Urinary bladder (tissue), 4 donors: ENCODE measurements at places on chromosomes 5 and 9. TPM values are rescaled to one million over a fixed set of nuclear protein-coding genes. Genes with fewer than 3 reads are reported as not detected.

The SHISAL2B gene
- polyA plus RNA-seq, result not detected

The SH3RF2 gene
- polyA plus RNA-seq, result 1.0 TPM

The FAM153A gene
- 0.66 TPM for polyA plus RNA-seq

The NTRK2 gene
- 7.7 TPM for polyA plus RNA-seq

The ZNG1A gene
- 33.9 TPM for polyA plus RNA-seq

The ANKDD1B gene
- polyA plus RNA-seq, result 0.41 TPM

The PCDHGC3 gene
- polyA plus RNA-seq, result 101 TPM

The SV2C gene
- 0.56 TPM for polyA plus RNA-seq

The SPINK7 gene
- not detected for polyA plus RNA-seq

The NUTM2G gene
- not detected for polyA plus RNA-seq
